ENCODE measurements at places on chromosomes 3 and 15. TPM values are rescaled to one million over a fixed set of nuclear protein-coding genes. Genes with fewer than 3 reads are reported as not detected.

AP3S2 gene
- total RNA-seq = 33.2 TPM

ANKUB1 gene
- total RNA-seq = not detected

LTK gene
- not detected for total RNA-seq

TIGIT gene
- not detected for total RNA-seq

BOC gene
- total RNA-seq = 6.2 TPM

ST3GAL6 gene
- 1.2 TPM for total RNA-seq
